ENCODE measurements at places on chromosomes 2 and 18.

GRCh38 chr18:70732188-70732587 lies 443.3 kb downstream of the SOCS6 start:
- no peak for DNase-seq

GRCh38 chr2:98006378-98006777 lies 10.6 kb upstream of the TMEM131 start:
- DNase-seq = no peak

GRCh38 chr2:192195548-192196418 lies 1.1 kb upstream of the TMEFF2 start:
- DNase-seq = no peak

DNA sequence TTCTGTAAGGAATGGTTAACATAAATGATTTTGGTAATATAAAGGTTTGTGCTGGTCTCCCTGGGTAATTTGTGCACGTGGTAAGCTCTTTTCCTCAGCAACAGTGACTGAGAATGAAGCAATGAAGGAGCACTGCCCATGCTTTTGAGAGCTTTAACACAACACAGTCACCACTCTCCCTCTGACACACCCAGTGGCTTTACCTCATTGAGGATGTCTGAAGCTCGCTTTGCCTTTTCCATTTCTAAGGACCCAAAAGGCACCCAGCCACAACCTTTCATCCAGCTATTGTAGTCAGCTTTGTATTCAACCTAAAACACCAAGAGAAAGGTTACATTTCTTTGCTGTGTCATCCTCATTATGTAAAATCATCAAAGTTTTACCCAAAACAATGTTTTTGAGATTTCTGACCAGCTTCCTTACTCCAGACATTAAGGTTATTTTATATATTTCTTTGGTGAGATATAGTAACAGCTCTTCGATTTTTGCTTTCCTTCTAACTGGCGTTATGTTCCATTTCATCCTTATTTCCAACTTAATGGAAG lies 51.7 kb downstream of the NEB start:
- DNase-seq = no peak

- no peak for DNase-seq
Observed at GRCh38 chr2:209511637-209512036, 87.8 kb downstream of the MAP2 start.

DNA sequence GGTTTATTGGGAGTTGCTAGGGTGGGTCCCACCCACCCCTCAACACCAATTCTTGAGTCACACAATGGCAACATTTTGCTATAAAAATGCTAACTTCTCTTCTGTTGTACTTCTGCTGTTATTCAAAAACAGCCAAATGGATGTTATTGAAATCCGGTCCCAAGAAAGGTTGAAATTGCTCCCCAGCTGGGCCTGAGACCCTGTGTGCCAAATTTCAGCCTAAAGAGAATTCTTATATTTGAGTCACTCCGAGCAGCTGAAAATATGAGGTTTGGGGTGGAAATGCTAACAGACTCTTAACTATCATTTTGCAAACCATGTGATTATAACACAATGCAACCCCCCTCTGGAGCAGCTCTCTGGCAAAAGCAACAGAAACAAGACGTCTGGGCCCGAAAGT lies 27.0 kb upstream of the ACVR1 start:
- no peak for DNase-seq

DNA sequence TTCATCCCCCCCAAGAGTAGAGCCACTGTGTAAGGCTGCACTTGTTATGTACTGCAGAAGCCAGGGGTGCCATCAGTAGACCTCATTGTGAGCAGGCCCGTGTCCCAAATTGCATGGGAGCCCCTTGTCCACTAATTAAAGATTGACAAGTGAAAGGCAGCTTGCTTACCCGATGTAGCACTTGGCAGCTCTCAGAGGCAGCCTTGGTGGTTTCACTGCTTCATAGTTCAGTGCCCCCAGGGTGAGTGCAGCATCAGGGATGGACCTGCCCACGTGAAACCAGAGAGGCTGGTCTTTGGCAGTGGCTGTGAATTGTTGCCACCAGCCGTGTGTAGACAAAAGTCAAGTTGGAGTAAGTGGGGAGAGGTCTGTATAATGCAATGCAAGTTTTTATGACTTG lies 13.3 kb downstream of the TUBB6 start:
- no peak for DNase-seq

DNA sequence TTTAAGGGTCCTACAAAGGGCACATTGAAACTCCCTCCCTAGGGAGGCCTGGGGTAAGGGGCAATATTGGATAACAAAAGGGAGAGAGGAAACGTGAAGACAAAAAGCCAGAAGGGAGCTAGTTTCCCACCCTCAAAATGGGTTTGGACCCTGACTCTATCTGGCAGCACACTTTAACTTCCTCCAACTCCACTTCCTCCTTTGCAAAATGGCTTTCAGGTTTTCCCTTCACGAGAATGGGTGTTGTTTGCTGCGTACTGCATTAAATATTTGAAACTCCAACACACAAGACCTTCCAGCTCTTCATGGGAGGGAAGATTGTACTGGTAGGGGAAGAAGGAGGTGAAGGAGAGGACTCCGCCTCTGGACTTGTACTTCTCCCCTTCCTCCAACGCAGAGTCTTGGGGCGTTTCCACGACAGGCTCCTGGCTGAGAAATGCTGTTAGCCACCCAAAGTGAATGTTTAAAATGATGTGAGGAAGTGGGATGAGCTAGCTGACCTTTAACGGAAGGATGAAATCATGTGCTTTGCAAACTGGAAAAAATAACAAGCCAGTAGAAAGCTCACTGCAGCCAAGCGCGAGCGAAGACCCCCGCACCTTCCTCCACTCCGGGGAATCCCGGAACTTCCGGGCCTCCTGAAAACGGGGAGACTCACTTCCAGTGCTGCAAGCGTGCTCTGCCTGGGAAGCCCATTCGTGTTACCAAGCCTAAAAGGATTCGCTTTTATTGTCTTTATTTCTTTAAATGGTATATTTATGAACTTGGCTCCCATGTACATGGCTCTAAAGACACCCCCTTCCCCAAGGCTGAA lies 85.6 kb downstream of the VIT start:
- no peak for DNase-seq

Measured in putamen (tissue), 1 donor.